NCI-H524 (cell line): ENCODE measurements at places on chromosomes 6 and 20.
A peak's percentile ranks its signal among the peaks of the same experiment; 100 is the strongest.

DNA sequence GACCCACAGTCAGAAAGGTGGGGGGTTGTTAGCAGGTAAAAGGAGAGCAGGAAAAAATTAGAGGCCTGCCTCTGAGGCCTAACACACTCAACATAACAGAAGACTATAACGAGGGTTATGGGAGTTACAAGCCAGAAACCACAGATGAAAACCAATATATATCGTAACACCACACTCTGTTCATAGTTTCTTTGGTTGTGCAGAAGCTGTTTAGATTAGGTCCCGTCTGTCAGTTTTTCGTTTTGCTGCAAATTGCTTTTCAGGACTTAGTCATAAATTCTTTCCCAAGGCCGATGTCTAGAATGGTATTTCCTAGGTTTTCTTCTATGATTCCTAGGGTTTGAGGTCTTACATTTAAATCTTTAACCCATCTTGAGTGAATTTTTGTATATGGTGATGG, 3.7 kb upstream of the MAP3K5 start:
- no peak for DNase-seq

DNA sequence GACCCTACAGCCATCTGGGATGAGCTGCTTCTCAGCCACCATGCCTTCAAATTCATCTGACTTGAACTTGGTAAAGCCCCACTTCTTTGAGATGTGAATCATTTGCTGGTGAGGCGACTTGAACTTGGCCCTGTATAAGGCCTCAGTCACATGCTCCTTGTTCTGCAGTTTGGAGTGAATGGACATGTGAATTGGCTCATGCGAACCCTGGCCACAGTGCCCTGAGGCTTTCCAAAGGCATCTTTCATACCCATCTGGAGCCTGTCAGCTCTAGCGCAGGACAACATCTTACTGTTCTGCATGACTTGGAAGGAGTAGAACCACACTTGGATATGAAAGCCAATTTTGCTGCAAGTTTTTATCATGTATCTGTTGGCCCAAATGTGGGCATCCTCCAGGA, 244.0 kb upstream of the FAM83B start:
- no peak for DNase-seq

DNA sequence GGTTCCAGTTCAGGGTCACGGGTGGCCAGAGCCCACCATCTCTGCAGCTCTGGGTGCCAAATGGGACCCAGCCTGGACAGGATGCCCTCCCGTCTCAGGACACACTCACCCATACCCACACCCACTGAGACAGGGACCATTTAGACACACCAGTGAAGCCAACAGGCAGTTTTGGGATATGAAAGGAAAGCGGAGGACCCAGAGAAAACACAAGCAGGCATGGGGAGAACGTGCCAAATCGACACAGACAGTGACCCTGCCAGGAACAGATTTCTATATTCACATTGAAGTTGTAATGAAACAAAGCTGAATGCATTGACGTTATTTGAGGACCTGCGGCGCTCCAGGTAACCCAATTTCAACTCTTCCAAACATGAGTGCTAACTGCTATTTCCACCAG, 164.5 kb downstream of the DOK5 start:
- DNase-seq: no peak

DNA sequence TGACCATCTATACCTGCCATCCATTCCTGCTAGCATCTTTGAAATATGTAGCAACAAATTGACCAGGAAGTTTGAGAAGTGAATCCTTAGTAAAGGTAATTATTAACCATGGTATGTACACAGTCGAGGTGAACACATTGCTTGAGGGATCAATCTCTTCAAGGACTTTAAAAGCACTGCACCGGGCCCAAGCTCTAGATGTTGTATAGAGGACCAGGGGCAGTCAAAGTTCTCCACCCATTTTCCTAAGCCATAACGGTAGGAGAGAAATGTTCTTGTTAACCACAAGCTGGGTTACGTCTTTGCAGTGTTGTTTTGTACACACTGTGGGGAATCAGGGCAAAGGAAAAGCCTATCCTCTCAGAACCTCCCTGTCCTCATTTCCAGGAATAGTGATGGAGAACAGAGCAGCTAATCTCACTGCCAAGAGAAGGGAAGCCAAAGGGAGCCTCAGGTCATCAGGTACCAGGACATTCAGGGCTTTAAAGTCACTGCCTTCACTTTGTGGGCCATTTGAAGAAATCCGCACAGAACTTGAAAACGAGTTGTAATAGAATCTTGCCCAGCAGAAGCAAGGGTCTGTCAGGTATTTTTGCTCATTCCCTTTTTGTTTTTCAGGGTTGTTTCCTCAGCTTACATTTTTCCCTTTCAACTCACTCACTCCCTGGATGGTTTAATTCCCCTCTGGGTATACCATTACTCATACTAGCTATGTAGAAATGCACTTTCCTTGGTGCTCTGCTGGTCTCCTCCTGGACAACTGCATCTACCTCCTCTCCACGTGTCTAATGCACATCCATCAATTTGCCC, 5.3 kb upstream of the PM20D2 start:
- no peak for DNase-seq

DNA sequence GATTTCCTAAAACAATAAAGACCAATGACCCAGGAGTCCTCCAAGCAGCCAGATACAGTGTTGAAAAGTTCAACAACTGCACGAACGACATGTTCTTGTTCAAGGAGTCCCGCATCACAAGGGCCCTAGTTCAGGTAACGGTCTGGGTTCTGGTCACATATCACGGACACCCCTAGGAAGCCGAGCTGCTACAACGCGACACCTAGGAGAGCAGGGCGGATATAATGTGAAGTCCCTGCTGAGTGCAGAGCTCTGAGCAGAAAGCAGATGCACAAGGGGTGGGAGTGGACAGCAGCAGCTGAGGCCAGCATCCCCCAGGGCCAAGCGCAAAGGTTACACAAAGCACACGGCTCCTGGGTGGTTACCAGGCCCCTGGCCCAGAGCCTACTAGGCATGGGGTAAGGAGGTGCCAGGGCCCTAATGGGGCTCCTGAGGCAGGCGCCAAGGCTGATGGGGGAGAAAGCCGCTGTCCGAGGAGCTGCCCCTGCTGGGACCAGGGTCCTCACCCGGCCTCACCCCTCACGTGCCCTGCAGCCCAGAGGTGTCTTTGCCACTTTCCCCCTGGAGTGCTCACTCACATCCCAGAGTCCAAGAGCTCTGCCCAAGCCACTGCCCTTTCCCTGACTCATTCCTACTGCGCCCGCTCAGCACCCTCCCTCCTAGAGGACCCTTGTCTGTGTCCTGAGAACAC, 8.4 kb downstream of the CST7 start:
- no peak for DNase-seq

DNA sequence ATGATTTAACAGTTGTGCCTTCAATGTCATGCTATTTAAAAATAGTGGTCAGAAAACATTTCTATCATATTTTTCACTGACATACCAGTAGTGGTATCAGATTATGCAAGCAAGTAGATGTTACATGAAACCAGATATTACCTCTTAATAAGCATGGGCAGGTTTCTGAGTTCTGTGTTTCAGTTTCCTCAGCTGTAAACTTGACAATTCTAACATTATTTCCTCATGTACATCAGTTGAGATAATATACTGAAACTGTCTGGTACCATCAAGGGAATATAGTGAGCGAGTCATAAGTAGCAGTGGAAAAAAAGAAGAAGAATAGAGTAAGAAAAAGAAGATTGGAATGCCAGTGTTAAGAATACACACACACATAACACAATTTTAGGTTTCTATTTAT, 477.9 kb upstream of the MANEA start:
- DNase-seq: no peak

DNA sequence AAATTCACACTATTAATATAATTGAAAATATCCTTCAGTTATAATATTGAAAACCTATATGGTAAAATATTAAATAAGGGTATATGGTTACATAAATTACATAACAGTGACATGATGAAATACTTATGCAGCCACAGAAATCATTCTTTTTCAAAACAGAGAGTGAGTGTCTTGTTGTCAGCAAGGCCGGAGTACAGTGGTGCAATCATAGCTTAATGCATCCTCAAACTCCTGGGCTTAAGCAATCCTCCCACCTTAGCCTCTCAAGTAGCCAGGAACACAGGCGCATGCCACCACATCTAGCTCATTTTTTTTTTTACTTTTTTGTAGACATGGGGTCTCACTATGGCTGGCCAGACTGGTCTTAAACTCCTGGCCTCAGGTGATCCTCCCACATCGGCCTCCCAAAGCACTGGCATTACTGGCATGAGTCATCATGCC, 40.4 kb downstream of the FAM8A1 start:
- DNase-seq: no peak

- DNase-seq: no peak
These were observed 131.7 kb upstream of the PHACTR1 start for GRCh38 chr6:12584631-12585405.

DNA sequence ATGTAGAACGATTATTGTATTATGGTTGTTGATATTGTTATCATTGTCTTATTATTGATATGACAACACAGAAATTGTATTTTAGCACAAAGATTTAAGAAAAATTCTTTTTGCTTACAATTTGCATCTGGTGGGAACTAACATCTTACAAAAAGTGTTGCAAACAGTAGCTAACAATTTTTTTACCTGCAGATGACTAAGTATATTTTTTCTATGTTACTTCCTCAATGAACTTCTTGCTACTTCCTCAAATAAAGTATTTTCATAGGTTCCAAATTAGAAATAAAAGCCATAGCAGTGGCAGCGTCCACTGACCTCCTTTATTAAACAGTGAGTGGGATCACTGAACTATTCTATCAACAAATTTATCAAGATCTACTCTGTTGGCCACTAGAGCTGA, 847.0 kb downstream of the PHF3 start:
- no peak for DNase-seq

- DNase-seq: peak; percentile 69
These were observed at the start of gene SNAP91 for GRCh38 chr6:83708970-83709747. TSS of gene SNAP91 (minus strand) at chr6:83709101. CDS start at chr6:83707927, 1,174 bp downstream.

DNA sequence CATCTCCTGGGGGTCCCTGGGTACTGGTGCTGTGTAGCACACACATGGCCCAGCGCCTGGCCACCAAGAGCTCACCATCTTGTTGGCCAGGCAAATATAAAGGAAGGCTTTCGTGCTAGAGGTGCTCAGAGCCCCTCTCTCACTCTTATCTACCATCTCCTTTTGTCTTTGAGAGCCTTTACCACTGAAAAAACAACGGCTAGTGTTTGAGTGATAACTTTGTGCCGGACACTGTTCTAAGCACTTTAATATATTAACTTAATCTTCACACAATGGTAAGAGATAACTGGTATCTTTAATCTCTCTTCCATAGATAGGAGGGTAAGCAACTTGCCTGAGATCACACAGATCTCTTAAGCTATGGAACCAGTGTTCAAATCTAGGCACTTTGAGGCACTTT, 21.5 kb upstream of the ARHGAP18 start:
- DNase-seq: no peak

DNA sequence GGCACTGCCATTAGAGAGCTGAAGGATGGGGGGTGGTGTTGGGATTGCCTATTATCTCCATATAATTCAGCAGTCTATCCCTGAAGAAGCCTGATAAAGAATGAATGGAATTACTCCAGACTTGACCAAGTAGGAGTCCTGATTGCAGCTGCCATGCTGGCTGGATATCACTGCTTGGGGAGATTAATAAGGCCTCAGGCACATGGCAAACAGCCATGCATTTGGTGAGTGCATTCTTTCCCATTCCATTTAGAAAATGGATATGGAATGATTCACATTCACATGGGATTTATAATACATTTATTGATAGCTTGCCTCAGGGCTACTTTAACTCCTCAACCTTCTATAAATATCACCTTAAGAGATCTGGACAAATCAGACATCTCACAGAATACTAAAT, 49.6 kb upstream of the HLA-A start:
- DNase-seq: no peak

- no peak for DNase-seq
These were observed 17.9 kb upstream of the ANKRD60 start for GRCh38 chr20:58246346-58246745.

DNA sequence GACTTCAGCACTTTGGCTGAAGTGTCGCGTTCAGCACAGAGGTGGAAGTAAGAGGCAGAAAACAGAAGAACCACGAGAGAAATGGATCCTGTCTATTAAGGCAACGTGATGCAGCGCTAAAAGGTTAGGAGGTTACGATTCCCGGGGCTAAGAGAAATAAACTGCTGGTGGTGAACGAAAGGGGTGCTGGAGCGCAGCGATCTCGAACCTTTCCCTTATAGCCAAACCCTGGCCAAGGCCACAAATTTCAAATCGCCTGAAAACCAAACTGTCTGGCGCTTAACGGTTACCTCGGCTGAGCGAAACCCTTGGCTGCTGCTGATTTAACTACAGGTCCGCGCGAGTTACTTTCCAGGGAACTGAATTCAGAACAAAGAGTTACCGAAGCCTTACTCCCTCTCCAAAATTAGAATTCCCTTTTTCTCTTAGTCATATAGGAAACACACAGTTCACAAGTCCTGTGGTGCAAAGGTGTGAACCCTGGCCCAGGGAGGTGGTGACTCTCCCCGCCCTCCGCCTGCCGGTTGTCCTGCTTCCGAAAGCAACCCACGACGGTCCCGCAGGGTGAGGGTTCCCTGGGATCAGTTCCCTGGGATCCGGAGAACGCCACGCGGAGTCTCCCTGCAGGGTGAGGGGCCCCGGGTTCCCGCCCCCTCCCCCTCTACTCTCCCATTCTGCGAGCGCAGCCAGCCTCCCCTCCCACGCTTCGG, 1.3 kb upstream of the SLC35D3 start:
- no peak for DNase-seq

- DNase-seq: peak; percentile 10
These were observed 45.0 kb downstream of the GNAS start for GRCh38 chr20:58897488-58897887.

GRCh38 chr20:34542439-34542838, 16.1 kb upstream of the MAP1LC3A start:
- no peak for DNase-seq

GRCh38 chr6:34917626-34918285, 28.7 kb downstream of the ANKS1A start:
- DNase-seq: no peak

- no peak for DNase-seq
These were observed 13.6 kb downstream of the TRAPPC3L start for GRCh38 chr6:116531675-116532570.

DNA sequence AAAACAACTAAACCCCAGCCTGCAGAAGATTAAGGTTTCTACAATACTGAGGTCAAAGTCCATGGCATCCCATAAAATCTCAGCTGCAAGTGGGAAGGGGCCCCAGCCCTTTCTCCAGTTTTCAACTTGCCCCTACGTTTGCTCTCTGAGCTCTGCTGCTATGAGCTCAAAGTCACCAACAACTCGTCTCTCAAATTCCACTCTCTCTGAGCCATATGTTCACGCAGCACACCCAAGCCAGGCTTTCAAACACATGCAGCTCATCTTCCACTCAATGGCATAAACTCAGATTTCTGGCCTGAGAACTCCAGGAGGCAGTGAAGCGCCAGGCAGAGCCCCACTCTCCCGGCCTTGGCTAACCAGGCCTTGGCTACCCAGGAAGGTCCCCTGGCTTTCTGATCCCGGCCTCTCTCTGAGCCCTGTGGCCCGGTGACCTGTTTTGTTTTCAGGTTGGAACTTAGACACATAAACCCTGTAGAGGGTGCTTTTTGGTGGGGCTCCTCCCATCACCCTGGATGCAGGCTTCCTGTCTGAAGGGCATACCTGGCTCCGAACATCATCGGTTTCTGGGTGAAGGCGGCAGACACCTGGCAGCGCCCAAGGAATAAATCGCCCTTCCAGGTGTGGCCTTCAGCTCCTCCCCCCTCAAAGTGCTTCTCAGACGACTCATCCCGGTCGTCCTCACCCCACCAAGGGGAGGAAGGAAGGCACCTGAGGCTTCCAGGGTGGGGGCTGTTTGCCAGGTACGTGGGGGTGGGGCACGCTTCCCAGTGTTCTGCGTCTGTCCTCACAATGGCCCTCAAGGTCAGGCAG, 12.4 kb downstream of the SLC22A23 start:
- DNase-seq: peak; percentile 45
